Posterior cingulate gyrus (tissue), 11 donors: ENCODE measurements at places on chromosomes 7 and 10.

- peak; percentile 56 for DNase-seq
Measured at GRCh38 chr7:116671681-116672595, at the start of gene MET. Gene MET (plus strand): TSS chr7:116672196. CDS start chr7:116699085, 26,889 bp downstream.

GRCh38 chr7:68038621-68039314, 1042.1 kb downstream of the TYW1 start:
- no peak for DNase-seq

DNA sequence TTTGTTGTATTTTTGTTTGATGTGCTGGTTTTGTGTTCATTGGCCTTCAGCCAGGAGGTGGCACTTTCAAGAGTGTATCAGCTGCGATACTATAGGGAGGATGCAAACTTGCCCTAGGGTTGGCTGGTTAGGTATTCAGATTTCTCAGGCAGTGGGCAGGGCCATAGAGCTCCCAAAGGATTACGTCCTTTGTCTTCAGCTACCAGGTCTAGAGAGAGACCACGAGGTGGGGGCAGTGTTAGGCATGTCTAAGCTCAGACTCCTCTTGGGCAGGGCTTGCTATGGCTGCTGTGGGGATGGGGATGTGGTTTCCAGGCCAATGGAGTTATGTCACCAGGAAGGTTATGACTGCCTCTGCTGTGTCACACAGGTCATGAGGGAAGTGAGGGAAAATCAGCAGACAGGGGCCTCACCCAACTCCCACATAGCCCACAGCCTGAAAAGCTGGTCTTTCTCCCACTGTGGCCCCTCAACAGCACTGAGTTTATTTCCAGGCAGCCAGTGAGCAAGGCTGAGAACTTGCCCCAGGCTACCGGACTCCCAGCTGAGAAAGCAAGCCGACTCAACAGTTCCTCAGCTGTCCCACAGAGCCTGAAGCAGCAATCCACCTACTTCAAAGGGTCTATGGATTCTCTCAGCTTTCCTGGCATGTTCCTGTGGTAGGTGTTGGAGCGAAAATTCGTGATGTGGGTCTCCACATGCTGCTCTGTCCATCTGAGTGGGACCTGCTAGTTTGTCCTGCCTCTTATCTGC, 227.4 kb upstream of the COBL start:
- no peak for DNase-seq

GRCh38 chr7:158407581-158408317, 179.9 kb downstream of the PTPRN2 start:
- DNase-seq, result no peak

DNA sequence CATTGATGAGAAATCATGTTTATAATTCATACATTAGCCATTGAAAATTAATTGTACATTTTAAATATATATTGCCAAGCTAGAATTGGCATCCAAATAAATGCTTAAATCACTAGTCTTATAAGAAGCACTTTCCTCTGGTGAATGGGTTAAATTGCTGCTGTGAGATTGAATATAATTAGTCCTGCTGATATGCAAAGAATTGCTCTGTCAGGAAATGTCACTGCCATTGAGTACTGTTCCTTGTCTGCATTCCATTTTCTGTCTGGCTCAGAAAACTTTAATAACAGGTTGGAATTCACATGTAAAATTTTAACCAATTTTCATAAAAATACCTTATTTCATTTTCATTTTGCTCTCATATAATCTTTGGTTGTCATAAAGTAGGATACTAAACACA, 589.1 kb downstream of the MAGI2 start:
- no peak for DNase-seq

- no peak for DNase-seq
Measured at GRCh38 chr10:111273635-111274034, 196.8 kb downstream of the ADRA2A start.

- DNase-seq, result no peak
Measured at GRCh38 chr7:117164620-117165019, 158.2 kb downstream of the WNT2 start.

DNA sequence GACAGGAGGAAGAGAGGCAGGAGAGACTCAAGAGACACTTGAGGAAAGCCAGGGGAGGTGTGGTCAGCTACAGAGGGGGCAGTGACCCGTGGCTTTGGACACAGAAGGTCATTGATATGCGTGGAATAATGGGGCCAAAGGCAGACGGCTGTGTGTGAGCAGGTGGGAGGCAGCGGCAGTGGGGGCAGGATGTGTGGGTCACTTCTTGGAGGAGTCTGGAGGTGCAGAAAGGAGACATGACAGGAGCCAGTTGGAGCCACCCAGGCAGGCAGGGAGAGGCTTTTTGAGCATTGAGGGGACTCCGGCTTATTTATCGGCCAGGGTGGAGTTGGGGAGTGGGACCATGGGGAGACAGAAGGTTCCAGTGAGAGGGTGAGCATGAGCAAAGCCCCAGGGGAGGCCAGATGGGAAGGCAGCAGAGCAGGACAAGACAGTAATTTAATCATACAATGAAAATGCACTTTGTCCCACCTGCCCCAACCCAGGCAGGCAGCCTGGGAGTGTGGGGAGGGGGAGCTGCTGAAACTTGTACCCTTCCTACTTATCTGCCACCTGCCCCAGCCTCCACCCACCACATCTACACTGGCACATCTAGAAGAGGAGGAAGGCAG, 5.0 kb downstream of the LDB3 start:
- no peak for DNase-seq
